ENCODE measurements at places on chromosomes 12 and 14. TPM values are rescaled to one million over a fixed set of nuclear protein-coding genes. Genes with fewer than 3 reads are reported as not detected.

DNA sequence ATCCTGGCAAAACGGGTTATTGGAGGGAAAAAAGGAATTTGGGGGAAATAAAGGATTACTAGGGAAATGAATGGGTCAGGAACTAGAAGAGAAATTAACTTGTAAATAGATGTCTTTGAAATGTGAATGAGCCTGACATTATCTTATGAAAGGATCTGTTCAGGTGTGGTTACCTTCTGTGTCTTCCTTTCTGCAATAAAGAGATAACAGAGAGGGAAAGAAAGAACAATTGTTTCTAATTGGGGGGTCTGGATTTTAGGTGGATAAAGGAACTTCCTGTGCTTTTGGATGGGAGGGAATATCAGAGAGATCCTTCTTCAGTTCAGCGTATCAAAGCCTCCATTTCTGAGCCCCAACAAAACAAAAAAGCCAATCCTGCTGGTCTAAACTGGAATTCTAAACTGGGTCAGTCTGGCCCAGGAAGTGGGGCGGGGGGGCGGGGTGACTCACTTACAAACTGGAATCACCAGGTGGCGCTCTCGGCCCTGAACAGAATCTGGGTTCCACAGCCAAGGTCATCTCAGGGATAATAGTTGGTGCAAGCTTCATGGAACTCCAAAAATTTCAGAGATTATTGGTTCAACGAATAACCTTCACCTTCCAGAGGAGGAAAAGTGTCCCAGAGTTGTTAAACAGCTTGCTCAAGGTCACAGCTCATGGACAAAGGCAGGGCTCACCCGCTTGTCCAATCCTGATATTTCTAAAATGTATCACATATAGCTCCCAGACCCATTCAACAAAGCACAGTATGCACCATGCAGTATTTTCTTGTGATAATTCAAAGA lies 15.2 kb upstream of the PEBP1 start:
- H3K4me3 ChIP-seq: no peak overlapping the region
- H3K27me3 ChIP-seq: no peaks in the 10 kb centered on the region
- peak overlapping the region; percentile 83 for H3K27ac ChIP-seq
- no peak for DNase-seq

DNA sequence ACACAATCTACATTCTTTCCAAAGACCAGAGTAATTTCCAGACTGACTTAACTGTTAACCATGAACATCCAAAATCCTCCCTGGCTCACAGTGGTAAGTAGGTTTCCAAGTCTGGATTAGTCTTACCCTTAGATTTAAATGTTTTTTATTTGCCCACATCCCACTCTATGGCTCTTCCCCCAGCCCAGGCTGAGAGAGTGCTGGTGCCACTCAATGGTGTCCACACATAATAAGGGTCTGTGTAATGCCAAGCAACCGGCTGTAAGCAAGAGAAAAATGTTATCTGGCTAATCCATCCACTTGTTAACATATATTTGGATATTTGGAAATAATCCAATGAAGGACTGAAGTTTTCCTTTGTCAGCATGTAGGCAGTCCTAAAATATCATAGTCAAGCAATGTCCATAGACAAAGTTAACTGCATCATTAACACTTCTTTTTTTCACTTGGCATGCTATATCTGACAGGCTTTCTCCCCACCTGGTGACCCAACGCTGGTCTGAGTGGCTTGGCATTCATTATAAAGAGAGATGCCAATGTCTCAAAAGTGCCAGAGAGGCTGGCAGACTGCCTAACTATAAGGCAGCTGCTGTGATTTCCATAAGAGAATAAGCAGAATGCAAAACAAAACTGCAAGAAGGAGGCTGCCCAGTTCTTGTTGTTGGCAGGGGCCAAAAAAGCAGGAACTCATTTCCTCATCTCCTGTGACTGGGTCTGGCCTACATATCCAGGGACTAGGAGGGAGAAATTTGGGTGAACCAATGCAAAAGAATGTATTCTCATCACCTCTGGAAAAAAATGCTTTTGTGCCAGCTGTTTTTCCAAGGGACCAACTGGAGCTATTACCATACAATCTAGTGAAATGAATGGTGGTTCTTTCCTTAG lies 13.9 kb upstream of the HOXC13 start:
- no peak overlapping the region for H3K4me3 ChIP-seq
- H3K36me3 ChIP-seq: no peaks in the 10 kb centered on the region
- no peaks in the 10 kb centered on the region for H3K4me1 ChIP-seq
- no peak overlapping the region for H3K27ac ChIP-seq

DNA sequence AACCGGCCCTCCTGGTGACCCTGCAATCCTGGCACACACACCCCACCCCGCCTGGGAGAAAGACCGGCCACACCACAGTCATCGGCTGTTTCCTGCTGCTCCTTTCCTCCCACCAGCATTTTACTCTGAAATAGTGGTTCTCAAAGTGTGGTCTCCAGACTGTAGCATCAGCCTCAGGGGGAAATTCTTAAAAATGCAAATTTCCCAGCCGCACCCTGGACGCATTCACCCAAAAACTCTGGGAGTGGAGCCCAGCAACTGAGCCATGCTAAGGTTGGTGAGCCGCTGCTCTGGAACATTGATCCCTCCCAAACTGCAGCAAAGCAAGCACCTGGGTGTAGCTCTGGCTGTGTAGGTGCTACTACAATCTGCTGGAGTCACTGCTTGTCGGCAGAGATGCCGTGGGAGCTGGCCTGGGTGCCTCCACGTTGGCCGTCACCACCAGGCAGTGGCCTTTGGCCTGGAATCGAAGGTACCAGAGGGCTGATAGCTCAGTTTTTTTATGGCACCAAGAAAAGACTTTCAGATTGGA lies 38.4 kb upstream of the BCL2L14 start:
- peaks cover 36% of the 10 kb centered on the region for H3K4me1 ChIP-seq
- no peaks in the 10 kb centered on the region for H3K36me3 ChIP-seq
- H3K27me3 ChIP-seq: no peaks in the 10 kb centered on the region
- H3K27ac ChIP-seq: peak overlapping the region; percentile 89

DNA sequence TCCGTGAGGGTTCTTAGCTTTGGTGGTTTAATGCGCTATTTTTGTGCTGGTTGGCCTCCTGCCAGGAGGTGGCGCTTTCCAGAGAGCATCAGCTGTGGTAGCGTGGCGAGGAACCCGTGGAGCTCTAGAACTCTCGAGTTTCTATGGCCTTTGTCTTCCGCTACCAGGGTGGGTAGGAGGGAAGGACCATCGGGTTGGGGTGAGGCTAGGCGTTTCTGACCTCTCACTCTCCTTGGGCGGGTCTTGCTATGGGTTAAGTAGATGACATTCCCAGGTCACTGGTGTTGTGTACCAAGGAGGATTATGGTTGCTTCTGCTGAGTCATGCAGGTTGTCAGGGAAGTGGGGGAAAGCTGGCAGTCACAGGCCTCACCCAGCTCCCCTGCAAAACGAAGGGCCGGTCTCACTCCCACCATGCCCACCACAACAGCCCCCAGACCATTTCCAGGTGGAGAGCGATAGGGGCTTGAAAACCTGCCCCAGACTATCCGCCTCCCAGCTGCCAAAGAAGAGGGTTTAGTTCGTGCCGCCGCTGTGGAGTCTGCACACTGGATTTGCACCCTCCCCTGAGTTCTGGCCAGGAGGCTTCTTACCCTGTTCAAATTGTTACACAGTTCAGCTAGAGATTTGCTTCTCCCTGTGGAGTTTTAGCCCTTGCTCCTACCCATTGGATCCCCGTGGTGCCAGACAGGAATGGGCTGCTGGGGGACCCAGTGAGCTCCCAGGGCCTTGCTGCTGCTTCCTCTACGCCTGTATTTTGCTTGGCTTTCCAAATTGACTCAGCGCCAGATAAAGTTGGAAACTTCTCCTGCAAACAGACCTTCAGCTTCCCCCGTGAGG lies 21.9 kb downstream of the RNFT2 start:
- H3K27me3 ChIP-seq: no peaks in the 10 kb centered on the region
- H3K4me1 ChIP-seq: no peaks in the 10 kb centered on the region
- H3K4me3 ChIP-seq: peak overlapping the region; percentile 17
- no peak for DNase-seq
- H3K36me3 ChIP-seq: no peaks in the 10 kb centered on the region
- no peak overlapping the region for H3K27ac ChIP-seq

- no peak overlapping the region for H3K27ac ChIP-seq
- no peak for DNase-seq
- H3K4me1 ChIP-seq: no peaks in the 10 kb centered on the region
- no peaks in the 10 kb centered on the region for H3K36me3 ChIP-seq
- H3K27me3 ChIP-seq: no peaks in the 10 kb centered on the region
Observed at GRCh38 chr12:109277899-109278762, 31.0 kb downstream of the FOXN4 start.

DNA sequence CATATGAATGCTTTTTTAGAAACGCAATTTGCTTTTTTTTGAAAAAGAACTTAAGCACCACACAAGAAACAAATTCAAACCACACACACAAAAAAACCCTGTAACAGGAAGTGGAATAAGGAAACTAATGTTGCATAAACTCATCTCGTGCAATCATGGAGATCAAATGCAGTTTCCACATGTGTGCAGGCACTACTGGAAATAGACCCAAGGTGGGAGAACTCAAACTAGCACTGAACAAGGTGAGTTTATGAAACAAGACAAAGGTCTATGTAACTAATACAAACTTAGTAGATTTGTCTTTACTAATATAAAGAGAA lies 17.5 kb downstream of the NIN start:
- peaks cover 18% of the 10 kb centered on the region for H3K4me1 ChIP-seq
- peak; percentile 38 for DNase-seq
- peak overlapping the region; percentile 80 for H3K27ac ChIP-seq
- peak overlapping the region; percentile 51 for H3K4me3 ChIP-seq
- H3K36me3 ChIP-seq: peaks cover 19% of the 10 kb centered on the region

GRCh38 chr14:31142455-31143087 lies 65.0 kb downstream of the HECTD1 start:
- no peak overlapping the region for H3K4me3 ChIP-seq
- no peak for DNase-seq
- no peaks in the 10 kb centered on the region for H3K27me3 ChIP-seq
- no peak overlapping the region for H3K27ac ChIP-seq
- peaks cover 4% of the 10 kb centered on the region for H3K36me3 ChIP-seq
- H3K4me1 ChIP-seq: no peaks in the 10 kb centered on the region

DNA sequence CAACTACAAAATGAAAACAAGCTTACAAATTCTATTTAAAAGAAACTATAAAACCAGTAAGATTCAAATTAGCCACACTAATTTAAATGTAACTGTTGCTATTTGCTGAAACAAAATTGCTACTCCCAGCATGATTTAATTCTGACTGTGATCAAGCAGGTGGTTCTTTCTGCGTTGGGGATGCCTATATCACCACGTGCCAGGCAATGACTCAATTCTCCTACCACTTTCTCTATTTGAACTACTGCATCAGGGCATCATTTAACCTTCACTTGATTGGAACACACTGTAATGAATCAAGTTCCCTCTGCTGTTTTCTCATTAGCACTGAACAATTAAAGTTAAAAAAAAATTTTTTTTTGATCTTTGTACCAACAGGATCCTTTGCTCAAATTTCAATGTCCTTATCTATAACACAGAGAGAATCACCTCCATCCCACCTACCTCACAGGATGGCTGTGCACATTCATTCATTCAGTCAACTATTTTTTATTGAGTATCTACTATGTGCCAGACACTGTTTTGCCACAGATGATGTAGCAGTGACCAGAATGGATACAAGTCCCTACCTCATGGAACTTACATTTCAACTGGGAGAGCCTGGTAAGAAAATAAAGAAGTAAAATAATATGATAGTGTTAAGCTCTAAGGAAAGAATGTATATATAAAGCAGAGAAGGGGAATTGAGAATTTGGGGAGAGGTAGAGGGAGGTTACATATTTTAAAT lies 8.0 kb upstream of the ACTN1 start:
- H3K4me3 ChIP-seq: no peak overlapping the region
- no peaks in the 10 kb centered on the region for H3K36me3 ChIP-seq
- H3K27me3 ChIP-seq: no peaks in the 10 kb centered on the region
- no peak for DNase-seq
- H3K27ac ChIP-seq: no peak overlapping the region
- no peaks in the 10 kb centered on the region for H3K4me1 ChIP-seq

- H3K27me3 ChIP-seq: no peaks in the 10 kb centered on the region
- no peaks in the 10 kb centered on the region for H3K36me3 ChIP-seq
- no peak overlapping the region for H3K4me3 ChIP-seq
- no peak for DNase-seq
- no peak overlapping the region for H3K27ac ChIP-seq
Observed at GRCh38 chr14:61894452-61895077, 132.3 kb downstream of the SNAPC1 start.

- peaks cover 34% of the 10 kb centered on the region for H3K4me1 ChIP-seq
- DNase-seq: no peak
- peak overlapping the region; percentile 50 for H3K4me3 ChIP-seq
- H3K27ac ChIP-seq: 0 out of 2 replicates have a peak overlapping the region, but pooled peaks have one; percentile 22
Observed at GRCh38 chr12:131221957-131222328, 268.2 kb downstream of the ADGRD1 start.

GRCh38 chr12:25269701-25270100 lies 19.0 kb upstream of the KRAS start:
- H3K27me3 ChIP-seq: no peaks in the 10 kb centered on the region
- peaks cover 8% of the 10 kb centered on the region for H3K4me1 ChIP-seq
- peak; percentile 52 for DNase-seq
- no peaks in the 10 kb centered on the region for H3K36me3 ChIP-seq
- H3K27ac ChIP-seq: no peak overlapping the region
- H3K4me3 ChIP-seq: no peak overlapping the region

DNA sequence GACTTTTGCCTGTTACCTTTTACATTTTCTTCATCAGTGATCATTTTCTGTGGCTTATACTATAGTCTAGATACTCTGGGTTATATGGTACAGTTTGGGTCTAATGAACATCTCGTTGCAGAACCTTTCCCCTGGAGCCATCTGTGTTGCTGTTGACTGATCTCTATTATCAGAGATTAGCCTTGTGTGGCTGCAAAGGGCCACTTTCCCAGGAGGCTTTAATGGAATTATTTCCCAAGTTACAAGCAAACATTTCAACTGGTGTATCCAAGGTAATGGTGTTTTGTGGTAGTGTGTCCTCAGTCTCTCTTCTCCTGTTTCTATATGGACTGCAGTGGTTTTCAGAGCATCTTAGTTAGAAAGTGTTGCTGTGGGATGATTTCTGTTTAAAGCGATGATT lies 25.9 kb downstream of the UTP20 start:
- no peaks in the 10 kb centered on the region for H3K27me3 ChIP-seq
- no peak overlapping the region for H3K27ac ChIP-seq
- no peak overlapping the region for H3K4me3 ChIP-seq
- H3K4me1 ChIP-seq: no peaks in the 10 kb centered on the region

- H3K4me3 ChIP-seq: no peak overlapping the region
- H3K27ac ChIP-seq: no peak overlapping the region
- H3K4me1 ChIP-seq: peaks cover 11% of the 10 kb centered on the region
- no peak for DNase-seq
Observed at GRCh38 chr14:30876692-30877091, 2.3 kb downstream of the COCH start.

DNA sequence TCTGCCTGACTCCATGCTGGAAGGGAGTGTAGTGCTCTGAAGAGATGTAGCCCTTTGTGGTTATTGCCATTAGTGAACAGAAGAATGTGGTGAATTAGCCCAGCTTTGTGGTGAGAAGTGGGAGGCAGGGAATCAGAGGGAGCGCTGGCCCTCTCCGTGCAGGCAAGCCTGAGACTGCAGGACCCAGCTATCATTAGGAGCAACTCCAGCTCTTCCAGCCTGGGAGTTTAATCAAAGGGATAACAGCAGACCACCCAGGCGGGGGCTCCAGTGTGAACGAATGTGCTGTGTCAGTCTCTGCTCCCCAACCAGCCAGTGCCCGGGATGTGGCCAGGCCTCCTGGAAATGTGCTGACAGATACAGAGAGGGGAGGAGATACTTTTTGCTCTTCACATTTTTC lies 142.7 kb downstream of the TTLL5 start:
- no peak overlapping the region for H3K27ac ChIP-seq
- no peaks in the 10 kb centered on the region for H3K27me3 ChIP-seq
- H3K4me1 ChIP-seq: no peaks in the 10 kb centered on the region

Gene SIX4
- total RNA-seq: not detected

Gene CPM
- total RNA-seq: 0.80 TPM

Gene IRF9
- 161 TPM for total RNA-seq

Gene LRFN5
- total RNA-seq: 0.05 TPM

Gene SLCO1B3
- total RNA-seq: not detected

Gene PPFIBP1
- total RNA-seq: 3.8 TPM
